ENCODE measurements at places on chromosomes 12 and 14. TPM values are rescaled to one million over a fixed set of nuclear protein-coding genes. Genes with fewer than 3 reads are reported as not detected.

Gene ACVRL1
- total RNA-seq: 5.8 TPM

Gene MMP19
- 8.6 TPM for total RNA-seq

Gene RNU4-1
- total RNA-seq: under 0.01 TPM

Gene ACOT4
- total RNA-seq: 0.54 TPM

Gene ARHGAP5
- 45.3 TPM for total RNA-seq

Gene JDP2
- total RNA-seq: 35.7 TPM

Gene TUNAR
- not detected for total RNA-seq

Gene INHBC
- total RNA-seq: not detected

Gene ZFHX2
- under 0.01 TPM for total RNA-seq

Gene MANSC4
- total RNA-seq: not detected

Gene PTPRR
- total RNA-seq: 0.18 TPM

Gene LARP4
- 41.7 TPM for total RNA-seq

Gene WIF1
- total RNA-seq: not detected

Gene PLBD2
- 8.1 TPM for total RNA-seq

Gene RAB15
- total RNA-seq: 3.3 TPM

Gene TAS2R8
- not detected for total RNA-seq

Gene DHRS2
- total RNA-seq: 0.18 TPM

Gene VRK1
- total RNA-seq: 41.7 TPM

Gene NKX2-8
- total RNA-seq: not detected

Gene BMAL2
- total RNA-seq: 57.0 TPM

Gene ALDH1L2
- 22.8 TPM for total RNA-seq

Gene TMTC1
- total RNA-seq: 31.9 TPM

Gene EPYC
- not detected for total RNA-seq

Gene BCL2L14
- total RNA-seq: not detected

Gene AKAP5
- 0.72 TPM for total RNA-seq

Gene TAS2R46
- 4.7 TPM for total RNA-seq

Gene ORAI1
- 3.9 TPM for total RNA-seq

Gene TSPAN9
- total RNA-seq: 17.7 TPM

Gene PRPH
- total RNA-seq: not detected

Gene TDG
- total RNA-seq: 14.0 TPM

Gene OAS3
- total RNA-seq: 4.4 TPM

Gene SLC5A8
- not detected for total RNA-seq

Gene PRIMA1
- not detected for total RNA-seq

Gene ASB2
- 0.54 TPM for total RNA-seq

Gene MNAT1
- total RNA-seq: 48.2 TPM

Gene GPR137C
- 0.72 TPM for total RNA-seq

Data from IMR-90 (cell line).